Left cardiac atrium (tissue), 4 donors: ENCODE measurements at places on chromosomes 5 and 9.
A peak's percentile ranks its signal among the peaks of the same experiment; 100 is the strongest.

DNA sequence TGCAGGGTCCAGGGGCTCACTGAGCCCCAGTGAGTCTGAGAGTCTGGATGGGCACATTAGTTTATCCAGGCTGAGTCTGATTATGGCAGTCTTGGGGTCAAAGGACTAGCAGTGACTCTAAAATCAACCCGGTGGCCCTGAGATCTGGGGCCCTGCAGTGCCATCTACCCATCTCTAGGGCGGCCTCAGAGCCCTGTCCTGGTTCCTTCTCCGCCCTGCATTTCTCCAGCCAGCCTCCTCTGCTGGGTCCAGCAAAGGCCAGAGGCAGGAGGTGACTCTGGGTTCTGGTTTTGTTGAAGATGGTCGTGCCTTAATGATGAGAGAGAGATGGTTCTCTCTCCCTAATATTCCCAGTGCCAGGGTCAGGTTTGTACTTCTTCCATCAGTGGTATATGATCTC lies 15.0 kb downstream of the DCANP1 start:
- no peak for DNase-seq

DNA sequence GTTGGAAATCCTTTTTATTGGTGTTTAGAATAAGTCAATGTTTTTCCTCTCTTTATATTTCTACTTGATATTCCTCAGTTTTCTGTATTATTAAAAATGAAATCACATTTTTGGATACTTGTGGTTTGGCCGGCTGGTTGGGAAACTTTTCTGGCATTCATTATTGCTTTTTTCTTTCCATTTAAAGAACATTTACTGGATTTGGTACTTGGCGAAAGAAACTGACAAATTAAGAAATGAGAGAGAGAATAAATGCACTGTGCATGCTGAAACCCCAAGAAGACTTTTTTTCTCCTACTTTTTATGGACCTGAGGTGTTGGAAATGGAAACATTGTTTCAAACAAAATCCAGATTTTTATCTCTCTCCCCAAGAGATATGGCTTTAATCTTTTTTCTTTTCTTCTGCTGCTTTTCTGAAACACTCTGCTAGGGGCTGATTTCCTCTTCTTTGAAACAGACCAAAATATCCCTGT lies 128.4 kb downstream of the SNX18 start:
- no peak for DNase-seq

DNA sequence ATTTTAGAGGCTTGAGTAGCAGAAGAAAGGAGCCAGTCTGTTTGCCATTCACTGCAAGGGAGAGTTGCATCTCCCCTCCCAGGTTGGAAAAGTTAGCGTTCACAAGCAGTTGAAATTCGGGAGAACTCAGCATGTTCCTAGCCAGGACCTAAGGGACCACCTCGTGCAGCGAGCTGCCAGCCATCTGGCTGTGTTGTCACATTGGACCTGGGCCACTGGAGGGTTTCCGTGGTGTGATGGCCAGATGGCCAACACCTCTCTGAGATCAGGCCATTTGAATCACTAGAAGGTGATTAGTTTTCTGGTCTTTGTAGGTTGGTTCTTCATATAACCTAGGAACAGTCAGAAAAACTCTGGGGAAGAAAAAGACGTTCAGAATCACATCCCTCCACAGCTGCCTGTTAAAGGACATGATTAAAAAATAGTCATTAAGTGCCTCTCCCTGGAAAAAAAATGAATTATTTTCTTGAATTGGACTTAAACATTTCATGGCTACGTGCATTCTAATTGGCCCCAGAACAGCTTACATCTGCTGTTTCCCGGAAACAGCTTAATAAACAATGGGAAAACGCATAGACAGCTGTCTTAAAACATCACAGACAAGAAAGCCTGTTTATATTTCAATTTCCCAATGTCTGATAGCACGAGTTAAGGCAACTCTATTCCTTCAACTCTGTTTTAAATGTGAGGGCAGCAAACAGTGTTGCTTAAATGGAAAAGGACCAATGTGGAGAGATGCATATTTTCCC lies 303.9 kb downstream of the TENT4A start:
- DNase-seq: no peak

DNA sequence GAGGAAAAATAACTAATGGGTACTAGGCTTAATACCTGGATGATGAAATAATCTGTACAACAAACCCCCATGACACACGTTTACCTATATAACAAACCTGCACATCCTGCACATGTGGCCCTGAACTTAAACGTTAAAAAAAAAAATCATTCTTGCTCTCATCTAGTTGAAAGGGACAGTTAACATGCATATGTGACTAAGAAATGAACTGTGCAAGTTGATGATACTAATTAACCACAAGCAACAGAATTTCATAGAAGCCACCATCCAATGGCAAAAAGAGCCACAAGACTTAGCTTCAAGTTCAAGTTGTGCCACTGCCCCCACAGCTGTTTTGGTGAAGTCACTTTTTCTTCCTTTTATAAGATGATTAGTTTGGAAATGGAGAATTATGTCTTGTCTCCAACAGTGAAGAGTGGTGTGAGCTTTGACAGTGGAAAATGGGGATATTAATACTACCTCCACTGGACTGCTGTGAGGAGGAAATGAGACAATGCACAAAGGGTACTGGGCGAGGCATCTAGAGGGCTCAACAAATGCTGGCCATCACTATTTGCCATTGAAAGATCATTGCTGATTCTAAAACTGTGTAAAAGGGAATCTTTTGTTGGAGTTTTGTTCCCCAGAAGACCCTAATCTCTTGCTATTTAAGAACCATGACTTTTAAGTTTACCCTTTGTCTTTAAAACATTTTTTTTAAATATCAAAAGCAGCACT lies 202.1 kb downstream of the EBF1 start:
- no peak for DNase-seq

- DNase-seq: no peak
Observed at GRCh38 chr5:158303275-158303674, 444.3 kb upstream of the CLINT1 start.

DNA sequence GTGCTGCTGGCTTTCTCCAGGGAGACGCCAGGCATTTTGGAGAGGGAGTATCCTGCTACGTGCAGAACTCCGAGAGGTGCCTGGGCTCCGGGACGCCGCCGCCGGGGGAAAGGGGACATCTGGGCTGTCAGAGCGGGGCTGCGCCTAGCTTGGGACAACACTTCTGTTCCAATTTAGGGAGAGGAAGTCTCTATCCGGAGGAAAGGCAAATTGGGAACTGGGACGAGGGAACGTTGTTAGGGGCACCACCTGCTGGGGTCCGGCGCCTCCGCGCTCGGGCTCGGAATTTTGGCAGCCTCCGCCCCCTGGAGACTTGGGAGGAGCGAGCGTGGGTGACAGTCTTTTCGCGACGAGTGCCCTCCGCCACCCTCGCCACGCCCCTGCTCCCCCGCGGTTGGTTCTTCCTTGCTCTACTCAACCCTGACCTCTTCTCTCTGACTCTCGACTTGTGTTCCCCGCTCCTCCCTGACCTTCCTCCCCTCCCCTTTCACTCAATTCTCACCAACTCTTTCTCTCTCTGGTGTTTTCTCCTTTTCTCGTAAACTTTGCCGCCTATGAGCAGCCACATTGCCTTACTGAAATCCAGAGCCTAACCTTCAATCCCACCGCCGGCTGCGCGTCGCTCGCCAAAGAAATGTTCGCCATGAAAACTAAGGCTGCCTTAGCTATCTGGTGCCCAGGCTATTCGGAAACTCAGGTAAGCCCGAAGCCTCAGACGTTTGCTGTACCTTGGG lies 1.6 kb downstream of the TSLP start:
- peak; percentile 68 for DNase-seq

- peak; percentile 21 for DNase-seq
Observed at GRCh38 chr5:90548069-90548593, 10.5 kb upstream of the ADGRV1 start.

DNA sequence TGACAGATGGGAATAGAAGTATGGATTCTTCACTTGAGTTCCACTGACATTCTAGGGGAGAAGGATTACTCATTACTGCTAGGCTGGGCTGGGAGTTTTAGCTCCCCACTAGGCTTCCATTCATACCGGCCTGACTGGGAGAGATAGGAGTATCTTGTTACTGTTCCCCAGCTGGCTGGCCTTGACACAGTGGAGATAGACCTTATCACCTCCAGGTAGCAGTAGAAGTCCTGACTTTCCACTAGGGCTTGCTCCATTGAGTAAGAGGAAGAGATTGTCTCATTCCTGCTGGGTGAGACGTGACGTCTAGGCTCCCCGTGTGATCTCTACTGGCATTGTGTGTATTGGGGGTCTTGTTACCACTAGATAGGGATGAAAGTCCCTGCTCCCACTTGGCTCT lies 156.4 kb downstream of the CACNA1B start:
- DNase-seq: no peak

GRCh38 chr9:120926397-120926928 lies at the start of gene TRAF1:
Gene TRAF1, minus strand, starts transcription at chr9:120926796. Its CDS starts 721 bp downstream, at chr9:120926075.
- DNase-seq: no peak
